Progenitor cell of endocrine pancreas (in vitro differentiated cells): ENCODE measurements at places on chromosomes 3 and 15. TPM values are rescaled to one million over a fixed set of nuclear protein-coding genes. Genes with fewer than 3 reads are reported as not detected.

DNA sequence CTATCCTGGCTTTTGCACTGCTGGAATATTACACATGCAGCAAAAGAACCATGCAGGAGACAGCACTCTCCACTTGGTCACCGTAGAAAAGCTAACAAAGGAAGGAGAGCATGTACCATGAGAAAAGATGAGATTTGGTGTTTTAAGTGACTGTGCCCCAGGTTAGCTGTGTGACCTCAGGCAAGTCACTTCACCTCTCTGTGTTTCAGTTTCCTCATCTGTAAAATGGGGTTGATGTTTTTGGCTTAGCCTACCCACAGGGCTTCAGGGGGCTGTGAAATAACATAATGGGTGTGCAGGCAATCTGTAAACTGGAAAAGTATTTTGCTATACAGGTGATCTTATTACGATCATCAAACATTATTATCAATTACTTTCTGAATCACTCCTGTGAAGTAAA is 69.3 kb upstream of the SLC6A11 start:
- DNase-seq: no peak
- no peak overlapping the region for H3K27ac ChIP-seq
- peaks cover 12% of the 10 kb centered on the region for H3K27me3 ChIP-seq
- no peaks in the 10 kb centered on the region for H3K4me1 ChIP-seq

DNA sequence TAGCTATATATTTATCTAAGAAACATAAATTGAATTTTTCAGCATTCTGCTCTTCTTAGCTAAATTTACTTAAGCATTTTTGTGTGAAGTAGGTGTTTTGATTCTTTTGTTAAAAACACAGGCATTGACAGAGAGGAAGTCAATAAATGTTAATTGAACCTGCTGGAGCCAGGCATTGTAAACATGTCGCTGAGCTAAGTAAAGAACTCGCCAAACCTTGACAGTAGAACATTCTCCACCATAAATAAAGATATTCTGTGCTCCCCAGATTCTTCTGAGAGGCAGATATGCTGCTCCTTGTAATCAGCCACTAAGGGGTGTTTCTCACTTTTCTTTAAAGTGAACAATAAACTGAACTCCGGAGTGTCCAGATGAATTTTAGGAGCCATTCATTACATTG is 38.4 kb downstream of the SYNM start:
- H3K4me3 ChIP-seq: peak overlapping the region; percentile 34
- peak overlapping the region; percentile 92 for H3K27ac ChIP-seq
- peaks cover 29% of the 10 kb centered on the region for H3K4me1 ChIP-seq
- peaks cover 10% of the 10 kb centered on the region for H3K36me3 ChIP-seq
- H3K27me3 ChIP-seq: no peaks in the 10 kb centered on the region
- no peak for DNase-seq

GRCh38 chr3:188006726-188007393 is 147.1 kb upstream of the LPP start:
- peaks cover 16% of the 10 kb centered on the region for H3K27me3 ChIP-seq
- peaks cover 24% of the 10 kb centered on the region for H3K4me1 ChIP-seq
- H3K27ac ChIP-seq: no peak overlapping the region

- peaks cover 2% of the 10 kb centered on the region for H3K4me1 ChIP-seq
- no peak for DNase-seq
- H3K4me3 ChIP-seq: no peak overlapping the region
- no peak overlapping the region for H3K27ac ChIP-seq
These were observed 70.0 kb downstream of the NLGN1 start for GRCh38 chr3:173467501-173467900.

The ARHGEF26 gene
- total RNA-seq: 10.0 and 10.8 TPM in 2 replicates
